ENCODE measurements at places on chromosomes 3 and 15.

DNA sequence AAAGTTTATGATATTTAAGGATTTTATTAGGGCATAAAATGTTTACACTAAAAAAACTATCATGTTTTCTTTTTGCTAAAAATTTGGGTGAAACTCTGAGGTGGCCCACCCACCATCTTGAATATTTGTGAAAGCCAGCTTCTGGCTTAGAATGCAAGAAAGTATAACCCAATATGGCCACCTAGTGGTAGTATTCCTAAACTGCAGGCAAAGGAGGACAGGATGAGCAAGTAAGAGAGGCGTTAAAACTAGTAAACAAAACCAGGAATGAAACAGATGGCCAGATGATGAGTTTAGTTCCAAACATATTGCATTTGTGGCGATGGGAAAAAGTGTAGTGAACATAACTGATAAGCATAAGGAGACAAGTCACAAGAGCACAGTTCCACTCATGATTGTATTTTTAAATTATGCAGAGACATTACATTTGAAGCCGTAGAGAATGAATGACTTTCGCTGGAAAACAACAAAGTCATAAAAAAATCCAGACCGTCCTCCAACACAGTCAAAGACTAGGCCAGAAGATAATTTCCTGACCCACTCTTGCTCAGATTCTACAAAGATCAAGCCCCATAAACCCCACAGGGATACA, 103.3 kb upstream of the PRTG start:
- no peak for DNase-seq
- H3K27me3 ChIP-seq: no peaks in the 10 kb centered on the region
- H3K4me1 ChIP-seq: no peaks in the 10 kb centered on the region
- H3K4me3 ChIP-seq: no peak overlapping the region
- no peak overlapping the region for H3K27ac ChIP-seq
- peaks cover 56% of the 10 kb centered on the region for H3K36me3 ChIP-seq

GRCh38 chr3:32847528-32847927, 29.7 kb downstream of the TRIM71 start:
- DNase-seq: no peak
- no peaks in the 10 kb centered on the region for H3K36me3 ChIP-seq
- H3K4me3 ChIP-seq: no peak overlapping the region
- H3K27ac ChIP-seq: no peak overlapping the region
- no peaks in the 10 kb centered on the region for H3K27me3 ChIP-seq

DNA sequence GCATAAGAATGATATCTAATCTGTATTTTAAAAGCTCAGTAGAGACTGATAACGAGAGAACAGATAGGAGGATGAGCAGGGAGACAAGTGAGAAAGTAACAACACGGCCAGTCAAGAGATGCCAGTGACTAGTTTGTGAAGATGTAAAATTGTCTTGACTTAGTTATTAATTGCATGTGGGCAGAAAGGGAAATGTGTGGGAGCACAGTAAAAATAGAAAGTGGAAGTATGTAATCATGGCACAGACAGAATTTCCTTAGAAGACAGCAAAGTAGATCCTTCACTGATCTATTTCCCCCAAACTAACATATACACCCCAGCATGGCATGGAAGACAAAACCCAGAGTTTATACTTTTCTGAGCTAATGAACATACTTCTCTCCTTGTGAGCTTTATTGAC, 344.5 kb downstream of the FGF12 start:
- no peak overlapping the region for H3K27ac ChIP-seq
- DNase-seq: no peak
- no peak overlapping the region for H3K4me3 ChIP-seq
- no peaks in the 10 kb centered on the region for H3K4me1 ChIP-seq

- no peak for DNase-seq
- H3K27ac ChIP-seq: no peak overlapping the region
- H3K4me1 ChIP-seq: no peaks in the 10 kb centered on the region
These were observed 77.9 kb upstream of the ARHGEF3 start for GRCh38 chr3:56879436-56880215.

DNA sequence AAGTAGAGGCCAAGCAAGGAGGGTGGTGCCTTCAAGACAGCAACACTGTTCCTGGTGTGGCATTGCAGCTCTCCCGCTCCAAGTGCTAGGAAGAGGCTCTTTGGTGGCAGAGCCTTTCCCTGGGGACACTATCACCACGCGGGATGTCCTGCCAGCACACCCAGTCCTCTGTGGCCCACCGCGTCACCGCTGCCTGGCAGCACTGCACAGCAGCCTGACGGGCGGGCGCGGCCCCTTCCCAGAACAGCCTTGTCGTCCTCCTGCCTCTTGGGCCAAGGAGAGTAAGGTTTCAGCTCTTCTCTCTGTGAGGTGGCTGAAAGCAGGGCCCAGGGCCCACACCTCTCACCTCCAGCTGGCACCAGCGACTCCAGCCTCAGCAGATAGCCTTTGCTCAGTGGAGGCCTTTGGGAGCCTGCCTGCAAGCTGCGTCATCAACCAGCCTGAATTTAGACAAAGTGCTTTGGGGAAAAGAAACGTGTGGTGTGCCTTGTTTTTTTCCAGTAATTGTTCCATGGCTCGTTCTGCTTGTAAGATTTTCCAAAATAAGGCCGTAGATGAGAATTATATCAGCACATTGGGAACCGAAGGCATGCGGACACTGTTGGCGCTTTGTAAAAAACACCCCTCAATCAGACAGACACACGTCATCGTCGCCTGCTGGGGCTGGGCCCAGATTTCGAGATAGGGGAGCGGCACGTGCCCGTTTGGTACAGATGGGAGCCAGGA, 65.0 kb downstream of the AAGAB start:
- no peak overlapping the region for H3K4me3 ChIP-seq
- peaks cover 99% of the 10 kb centered on the region for H3K36me3 ChIP-seq
- DNase-seq: peak; percentile 79

DNA sequence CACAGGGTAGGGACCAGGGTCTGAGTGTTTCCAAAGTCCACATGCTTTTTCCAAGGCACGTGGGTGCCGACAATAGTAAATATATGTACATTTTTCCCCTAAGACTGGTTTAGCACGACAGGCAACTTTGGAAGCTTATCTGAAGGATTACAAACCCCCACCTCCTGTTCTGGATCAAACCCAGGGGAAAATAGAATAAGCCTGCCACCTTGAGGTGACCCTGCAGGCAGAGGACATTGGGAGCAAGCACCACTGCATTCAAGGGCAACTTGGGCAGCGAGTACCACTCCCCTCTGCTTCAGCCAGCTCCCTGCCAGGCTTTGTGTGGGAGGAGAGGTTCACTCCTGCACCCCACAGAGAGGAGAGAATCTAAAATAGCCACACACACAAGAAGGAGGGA, 44.8 kb downstream of the KBTBD12 start:
- no peak overlapping the region for H3K4me3 ChIP-seq
- peak overlapping the region; percentile 66 for H3K27ac ChIP-seq
- peak; percentile 86 for DNase-seq

GRCh38 chr3:30475809-30476178, 130.6 kb upstream of the TGFBR2 start:
- peaks cover 46% of the 10 kb centered on the region for H3K4me1 ChIP-seq
- H3K27me3 ChIP-seq: no peaks in the 10 kb centered on the region
- no peak overlapping the region for H3K4me3 ChIP-seq
- no peaks in the 10 kb centered on the region for H3K36me3 ChIP-seq
- no peak for DNase-seq

DNA sequence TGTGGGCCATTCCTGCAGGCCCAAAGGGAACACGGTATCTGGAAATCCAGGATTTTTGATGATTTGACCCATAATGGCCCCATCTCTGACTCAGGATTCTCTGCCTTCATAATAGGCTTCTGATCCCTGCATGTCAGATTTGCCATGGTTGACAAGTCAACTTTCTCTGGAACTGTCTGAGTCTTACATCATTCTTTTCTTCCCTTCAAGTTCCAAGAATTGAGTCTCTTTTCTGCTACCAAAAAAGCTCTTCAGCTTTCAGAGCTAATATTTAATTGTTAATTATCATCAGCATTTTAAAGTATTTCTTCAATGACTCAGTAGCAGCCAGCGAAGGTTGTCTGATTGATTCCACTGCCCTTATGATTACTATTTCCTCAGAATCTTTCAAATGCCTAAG, 244.4 kb upstream of the COL8A1 start:
- no peak for DNase-seq
- no peak overlapping the region for H3K27ac ChIP-seq
- H3K4me1 ChIP-seq: no peaks in the 10 kb centered on the region
- no peaks in the 10 kb centered on the region for H3K27me3 ChIP-seq

DNA sequence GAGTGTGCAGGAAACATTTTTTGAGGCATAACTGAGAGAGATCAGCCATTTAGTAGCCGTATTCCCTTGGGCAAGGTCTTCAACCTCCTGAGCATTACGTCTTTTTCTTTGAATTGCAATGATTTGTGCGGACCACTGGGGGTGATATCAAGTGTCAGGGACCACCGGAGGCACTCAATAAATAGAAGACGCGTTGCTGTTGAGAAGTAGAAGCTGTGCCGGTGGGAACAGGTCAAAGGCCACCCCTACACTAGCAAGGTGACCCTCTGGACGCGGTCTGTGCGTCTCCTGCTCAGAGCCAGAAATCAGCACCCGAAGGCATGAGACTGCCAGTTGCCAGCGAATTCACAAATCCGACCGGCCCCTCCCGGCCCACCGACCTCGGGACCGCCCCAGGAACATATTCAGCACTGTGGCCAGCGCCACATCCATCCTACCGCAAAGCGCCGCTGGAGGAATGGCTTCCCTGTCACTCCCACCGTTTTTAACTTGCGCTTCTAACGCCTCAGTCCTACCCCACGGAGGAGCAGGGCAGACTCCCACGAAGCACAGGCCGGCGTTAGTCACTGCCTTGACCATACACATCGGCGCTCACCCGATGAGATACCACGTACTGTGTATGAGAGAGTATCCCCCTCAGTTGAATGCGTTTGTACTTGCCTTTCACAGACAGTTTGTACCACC, 1.4 kb upstream of the GHSR start:
- no peaks in the 10 kb centered on the region for H3K36me3 ChIP-seq
- H3K4me1 ChIP-seq: peaks cover 15% of the 10 kb centered on the region
- peaks cover 37% of the 10 kb centered on the region for H3K27me3 ChIP-seq
- no peak overlapping the region for H3K27ac ChIP-seq

- DNase-seq: no peak
- peaks cover 10% of the 10 kb centered on the region for H3K4me1 ChIP-seq
- H3K4me3 ChIP-seq: no peak overlapping the region
- no peak overlapping the region for H3K27ac ChIP-seq
These were observed 6.1 kb downstream of the WNT7A start for GRCh38 chr3:13873818-13874217.

- no peaks in the 10 kb centered on the region for H3K27me3 ChIP-seq
- no peaks in the 10 kb centered on the region for H3K36me3 ChIP-seq
- H3K4me3 ChIP-seq: no peak overlapping the region
- no peak for DNase-seq
- no peaks in the 10 kb centered on the region for H3K4me1 ChIP-seq
These were observed 149.2 kb downstream of the CNTN4 start for GRCh38 chr3:2247831-2248230.

GRCh38 chr3:66076861-66077470, 38.2 kb upstream of the MAGI1 start:
- no peak overlapping the region for H3K27ac ChIP-seq
- H3K4me3 ChIP-seq: no peak overlapping the region
- no peak for DNase-seq
- no peaks in the 10 kb centered on the region for H3K27me3 ChIP-seq
- H3K4me1 ChIP-seq: no peaks in the 10 kb centered on the region
- no peaks in the 10 kb centered on the region for H3K36me3 ChIP-seq

- H3K4me3 ChIP-seq: peak overlapping the region; percentile 96
- no peaks in the 10 kb centered on the region for H3K27me3 ChIP-seq
- no peak for DNase-seq
- peak overlapping the region; percentile 100 for H3K27ac ChIP-seq
- peaks cover 17% of the 10 kb centered on the region for H3K36me3 ChIP-seq
These were observed 1.9 kb downstream of the CNBP start for GRCh38 chr3:129181819-129182218.

DNA sequence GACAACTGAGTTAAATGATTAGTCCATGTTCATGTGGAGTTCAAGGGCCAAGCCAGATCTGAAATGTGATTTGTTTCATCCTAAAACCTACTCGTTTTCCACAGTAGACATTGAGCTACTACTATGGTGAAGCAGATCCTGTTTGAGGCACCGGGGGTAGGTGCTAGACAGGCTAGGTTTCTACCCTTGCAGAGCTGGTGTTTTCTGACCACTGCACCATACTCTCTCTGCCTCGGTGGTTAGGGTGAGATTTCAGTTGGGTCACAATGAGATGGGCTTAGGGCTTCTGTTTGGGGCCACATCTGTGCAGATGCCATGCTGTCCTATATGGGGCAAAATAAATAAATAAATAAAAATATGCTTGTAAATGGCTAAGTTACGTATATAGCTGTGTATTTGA, 99.3 kb downstream of the OXNAD1 start:
- H3K4me1 ChIP-seq: no peaks in the 10 kb centered on the region
- no peaks in the 10 kb centered on the region for H3K36me3 ChIP-seq
- H3K4me3 ChIP-seq: no peak overlapping the region
- H3K27me3 ChIP-seq: no peaks in the 10 kb centered on the region

DNA sequence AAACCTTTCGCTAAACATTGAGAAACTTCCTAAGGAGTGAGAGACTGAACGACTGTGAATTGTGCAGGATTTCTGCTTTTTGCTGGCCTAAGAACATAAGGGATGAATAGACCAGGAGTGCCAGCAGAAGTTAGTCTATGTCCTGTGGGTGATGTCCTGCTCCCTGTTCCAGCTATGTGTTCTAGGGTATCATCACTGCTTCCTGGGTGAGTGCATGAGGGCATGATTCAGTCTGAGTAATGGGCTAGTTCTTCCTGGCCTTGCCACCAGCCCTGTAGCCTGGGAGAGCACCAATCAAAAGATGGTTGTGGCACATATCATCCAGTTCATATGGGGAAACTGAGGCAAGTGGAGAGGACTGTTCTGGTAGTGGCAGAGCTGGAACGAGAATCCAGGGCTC, 153.9 kb upstream of the TPM1 start:
- H3K4me1 ChIP-seq: peaks cover 20% of the 10 kb centered on the region
- H3K36me3 ChIP-seq: no peaks in the 10 kb centered on the region
- DNase-seq: no peak
- peak overlapping the region; percentile 86 for H3K27ac ChIP-seq
- no peak overlapping the region for H3K4me3 ChIP-seq

DNA sequence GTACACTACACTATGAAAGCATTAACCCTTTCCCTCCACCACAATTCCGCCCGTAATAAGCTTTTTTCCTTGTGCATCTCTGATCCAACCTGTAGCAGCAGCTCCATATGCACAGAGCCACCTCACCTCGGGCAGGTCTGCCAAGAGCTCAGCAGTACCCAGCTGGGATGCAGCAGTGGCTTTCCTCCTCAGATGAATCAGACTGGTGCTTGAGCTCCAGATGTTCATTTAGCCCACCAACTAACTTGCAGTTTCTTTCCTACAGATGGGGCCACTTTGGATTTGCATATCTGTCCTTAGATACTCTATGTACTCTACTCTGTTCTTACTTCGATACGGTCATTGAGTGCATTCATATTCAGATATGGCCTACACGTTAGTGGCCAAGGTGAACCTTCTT, 14.8 kb upstream of the FSIP1 start:
- H3K36me3 ChIP-seq: peaks cover 6% of the 10 kb centered on the region
- no peak overlapping the region for H3K4me3 ChIP-seq
- no peak for DNase-seq
- H3K4me1 ChIP-seq: no peaks in the 10 kb centered on the region

GRCh38 chr3:107116251-107116650, 261.0 kb upstream of the CCDC54 start:
- H3K27ac ChIP-seq: no peak overlapping the region
- peaks cover 10% of the 10 kb centered on the region for H3K4me1 ChIP-seq
- no peak for DNase-seq
- H3K27me3 ChIP-seq: no peaks in the 10 kb centered on the region
- H3K4me3 ChIP-seq: no peak overlapping the region

- DNase-seq: peak; percentile 69
- H3K27ac ChIP-seq: peak overlapping the region; percentile 94
- peaks cover 37% of the 10 kb centered on the region for H3K36me3 ChIP-seq
- H3K27me3 ChIP-seq: no peaks in the 10 kb centered on the region
- H3K4me1 ChIP-seq: peaks cover 62% of the 10 kb centered on the region
These were observed 508 bp downstream of the GORASP1 start for GRCh38 chr3:39106851-39107387.
